Upper lobe of right lung (tissue), 1 donor: ENCODE measurements at places on chromosomes 6 and 20.
A peak's percentile ranks its signal among the peaks of the same experiment; 100 is the strongest.

DNA sequence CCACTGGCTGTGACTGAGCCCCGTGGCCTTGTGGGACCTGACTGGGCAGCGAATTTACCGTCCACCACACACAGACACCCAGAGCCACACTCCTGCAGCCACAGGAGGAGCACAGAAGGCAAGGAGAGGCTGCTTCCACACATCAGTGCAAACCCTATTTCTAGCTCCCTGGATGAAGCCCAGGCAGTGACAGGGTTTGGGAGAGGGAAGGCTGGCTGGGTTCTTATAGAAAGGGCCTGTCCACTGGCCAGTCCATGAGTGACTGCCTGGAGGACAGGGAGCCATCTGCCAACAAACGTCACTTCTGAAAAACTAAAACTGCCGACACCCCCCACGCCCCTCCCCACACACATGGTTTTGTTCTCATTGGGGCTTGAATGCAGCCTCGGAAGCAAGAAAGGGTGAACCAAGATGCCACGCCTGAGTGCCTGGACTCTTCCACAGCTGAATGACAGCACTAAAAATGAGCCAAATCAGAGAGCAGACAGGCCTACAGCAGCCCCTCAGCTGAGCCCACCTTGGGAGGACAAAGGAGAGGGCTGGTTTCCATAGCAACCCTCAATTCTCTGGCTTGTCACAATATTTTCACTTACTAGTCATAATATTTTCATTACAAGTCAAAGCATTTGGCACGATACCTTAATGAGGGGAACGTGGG, 38.4 kb downstream of the RRBP1 start:
- peak; percentile 18 for DNase-seq

GRCh38 chr6:1631251-1631650, 21.5 kb downstream of the FOXC1 start:
- DNase-seq = no peak

GRCh38 chr20:40887105-40887504, 141.5 kb upstream of the TOP1 start:
- no peak for DNase-seq

DNA sequence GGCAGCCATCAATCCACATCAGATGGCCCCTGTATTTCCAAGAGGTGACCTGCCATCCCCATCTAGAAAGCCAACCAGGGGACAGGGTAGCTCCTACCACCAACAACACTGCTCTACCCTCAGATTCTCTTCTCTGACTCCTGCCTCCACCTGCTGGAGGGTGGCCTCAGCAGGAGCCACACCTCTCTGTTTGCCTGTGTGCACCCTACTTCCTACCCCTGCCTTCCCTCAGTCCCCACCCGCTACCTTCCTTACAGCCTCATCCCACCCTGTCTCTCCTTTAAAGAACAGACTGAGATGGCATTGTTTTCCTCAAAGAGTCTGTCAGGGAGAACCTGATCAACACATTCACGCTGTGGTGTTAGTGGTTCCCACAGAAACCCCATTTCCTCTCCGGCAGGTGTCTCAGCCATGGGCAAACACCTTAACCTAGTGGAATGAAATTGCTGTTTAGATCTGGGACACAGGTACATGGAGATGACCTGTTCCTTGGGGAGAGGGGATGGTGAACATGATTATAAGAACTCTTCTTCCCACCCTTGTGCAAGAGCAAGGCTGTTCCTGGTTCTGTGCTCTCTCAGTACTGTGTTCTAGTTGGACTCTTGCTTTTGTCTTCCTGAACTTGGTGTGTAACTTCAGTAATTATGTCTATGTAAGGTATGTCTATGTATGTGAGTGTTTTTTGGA, 1.8 kb downstream of the ENTPD6 start:
- DNase-seq = no peak

GRCh38 chr6:38021029-38021428, 201.5 kb downstream of the ZFAND3 start:
- no peak for DNase-seq

- DNase-seq = no peak
Observed at GRCh38 chr6:106161893-106162292, 75.8 kb downstream of the PRDM1 start.

DNA sequence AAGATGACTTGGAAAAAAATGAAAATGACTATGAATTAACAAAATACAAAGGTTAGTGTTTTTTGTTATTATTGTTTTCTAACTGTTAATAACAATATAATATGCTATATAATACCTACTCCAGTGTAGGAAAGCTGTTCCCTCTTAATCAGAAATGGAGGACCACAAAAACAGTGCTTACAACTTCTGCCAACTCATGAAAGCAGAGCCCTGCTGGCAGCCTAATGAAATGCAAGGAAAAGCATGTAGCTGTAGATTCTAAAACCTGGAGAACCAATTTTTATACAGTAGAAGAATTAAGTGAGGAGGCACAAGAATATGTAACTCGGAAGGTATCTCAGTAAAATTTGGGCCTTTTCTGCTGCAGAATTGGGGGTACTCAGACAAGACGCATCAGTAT, 29.4 kb downstream of the PHIP start:
- DNase-seq = no peak

DNA sequence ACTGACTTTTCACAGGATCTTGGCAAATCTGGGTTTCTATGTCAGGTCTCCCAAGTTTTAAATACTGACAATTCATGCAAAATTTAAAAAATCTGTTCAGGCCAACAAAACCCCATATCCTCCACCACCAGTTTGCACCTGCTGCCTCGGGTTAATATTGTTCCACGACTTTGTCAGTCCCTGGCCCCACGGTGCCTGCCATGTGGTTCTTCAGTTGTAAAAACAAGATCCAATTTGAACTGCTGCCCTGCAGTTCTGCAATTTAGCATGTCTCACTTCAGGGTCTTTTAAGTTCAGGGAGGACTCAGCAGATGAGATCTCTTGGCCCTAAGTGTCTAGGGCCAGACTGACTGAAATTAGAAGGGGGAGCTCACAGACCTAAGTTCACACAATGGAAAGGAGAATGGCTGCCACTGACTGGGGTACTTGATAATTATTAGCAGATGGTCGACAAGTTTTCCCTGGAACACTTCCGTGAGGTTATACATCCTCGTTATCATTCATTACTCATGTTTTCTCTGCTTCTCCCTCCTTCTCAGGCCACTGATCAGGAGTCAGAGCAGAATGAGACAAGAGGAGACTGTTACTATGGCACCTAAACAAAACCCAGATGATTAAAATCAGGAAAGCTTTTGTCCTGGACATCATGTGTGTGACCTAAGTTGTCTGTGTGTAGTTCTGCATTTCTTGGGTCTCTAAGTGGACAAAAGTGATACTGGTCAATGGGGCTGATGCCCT, 223.6 kb downstream of the KIF16B start:
- no peak for DNase-seq

DNA sequence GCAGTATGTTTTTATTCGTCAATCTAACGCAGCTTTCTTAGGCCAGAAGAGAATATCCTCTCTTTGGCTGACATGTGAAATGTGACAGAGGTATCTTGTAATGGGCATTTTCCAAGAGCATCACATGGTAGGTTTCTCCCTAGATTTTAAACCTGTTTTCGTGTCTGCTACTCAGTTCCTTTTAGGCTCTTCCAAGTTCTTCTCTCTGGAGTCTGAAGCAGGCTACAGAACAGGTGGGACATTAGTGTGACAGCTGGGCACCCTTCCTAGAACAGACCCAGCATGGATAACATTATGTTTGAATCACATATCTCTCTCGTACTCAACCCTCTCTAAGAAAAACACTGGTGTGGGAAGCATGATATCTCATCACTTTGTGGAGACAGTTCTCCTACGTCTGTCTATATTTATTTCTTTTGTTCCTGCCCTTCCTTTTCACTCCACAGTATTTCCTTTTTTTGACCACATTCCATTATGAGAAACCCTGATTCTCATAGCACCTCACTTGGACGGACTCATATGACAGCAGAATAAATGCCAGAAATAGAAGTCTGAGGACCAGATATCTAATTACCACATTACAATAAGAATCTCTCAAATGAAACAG, 263.4 kb downstream of the NKAIN2 start:
- no peak for DNase-seq

- no peak for DNase-seq
Observed at GRCh38 chr6:88810089-88810488, 153.3 kb downstream of the RNGTT start.

DNA sequence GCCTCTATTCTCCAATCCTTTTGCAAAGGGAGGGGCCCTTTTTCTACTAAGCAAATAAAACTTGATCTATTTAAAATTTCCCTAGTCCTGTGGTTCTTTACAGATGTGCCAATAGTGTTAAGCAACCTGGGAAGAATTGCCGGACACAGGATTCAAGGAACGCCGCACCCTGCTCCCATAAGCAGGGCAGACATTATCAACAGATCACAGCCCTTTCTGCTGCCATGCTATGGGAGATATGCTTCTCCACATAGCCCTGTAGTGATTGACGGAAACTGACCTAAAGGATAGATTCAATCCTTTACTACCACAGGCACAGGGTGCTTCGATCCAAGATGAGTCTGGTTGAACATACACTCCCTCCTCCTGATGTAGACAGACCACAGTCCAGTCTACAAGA, 118.4 kb upstream of the TRAF3IP2 start:
- DNase-seq = no peak
